MCF 10A (cell line): ENCODE measurements at places on chromosomes 12 and 14. TPM values are rescaled to one million over a fixed set of nuclear protein-coding genes. Genes with fewer than 3 reads are reported as not detected.

Gene IKZF4
- 2.4 and 3.4 TPM in 2 replicates for total RNA-seq

Gene CCDC38
- total RNA-seq, result 0.12 TPM in 1 of 2 replicates, not detected in the other

Gene NINJ2
- not detected in 2 replicates for total RNA-seq

DNA sequence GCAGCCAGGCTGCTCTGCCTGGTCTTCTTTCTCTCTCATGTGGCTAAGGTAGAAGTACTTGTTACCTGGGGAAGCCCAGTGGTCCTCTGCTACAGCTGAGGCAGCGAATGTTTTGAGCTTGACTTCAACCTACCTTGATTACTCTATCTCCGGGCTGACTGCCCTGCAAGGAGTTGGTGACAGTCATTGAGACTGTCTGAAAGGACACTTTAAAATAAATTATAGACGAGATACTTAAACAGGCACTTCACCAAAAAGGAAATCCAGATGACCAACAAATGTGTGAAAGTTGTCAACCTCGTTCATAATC is 474 bp upstream of the CIT start:
- DNase-seq, result no peak

DNA sequence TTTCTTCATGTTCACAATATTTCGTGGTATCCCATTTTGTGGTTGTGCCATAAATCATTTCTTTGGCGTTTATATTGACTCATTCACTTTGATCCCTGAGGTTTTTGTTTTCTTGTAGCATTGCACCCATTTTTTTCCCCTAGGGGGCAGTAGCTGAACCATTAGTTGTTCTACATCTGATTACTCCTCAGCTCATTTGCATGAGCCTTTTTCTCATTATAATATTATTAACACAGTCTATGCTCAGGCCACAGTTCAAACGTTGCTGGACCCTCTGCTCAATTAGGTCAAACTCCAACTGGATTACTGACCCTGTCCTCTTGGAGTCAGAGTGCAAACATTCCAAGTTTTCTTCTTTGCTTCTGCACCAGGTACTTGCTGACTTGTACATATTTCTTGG is 475.4 kb upstream of the SEL1L start:
- DNase-seq, result peak; percentile 35

GRCh38 chr12:30961030-30961429 is 34.5 kb downstream of the TSPAN11 start:
- no peak for DNase-seq

DNA sequence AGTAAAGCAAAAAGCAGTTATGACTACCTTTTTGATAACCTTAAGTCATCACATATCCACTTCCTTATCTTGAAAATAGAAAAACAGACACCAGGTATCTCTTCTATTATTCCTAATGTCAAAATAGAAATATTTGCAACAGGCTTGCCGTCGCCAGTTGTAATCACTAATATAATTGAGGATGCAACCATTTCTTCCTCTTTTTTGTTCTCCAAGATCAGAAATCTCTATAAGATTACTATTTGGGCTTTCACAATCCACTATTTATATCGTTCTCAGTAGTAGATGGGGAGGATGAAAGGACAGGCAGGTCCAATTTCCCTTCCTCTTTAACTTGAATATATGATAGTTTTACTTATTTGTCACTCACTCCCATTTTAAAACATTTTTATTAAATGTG is 130.2 kb upstream of the HMGA2 start:
- DNase-seq, result no peak

DNA sequence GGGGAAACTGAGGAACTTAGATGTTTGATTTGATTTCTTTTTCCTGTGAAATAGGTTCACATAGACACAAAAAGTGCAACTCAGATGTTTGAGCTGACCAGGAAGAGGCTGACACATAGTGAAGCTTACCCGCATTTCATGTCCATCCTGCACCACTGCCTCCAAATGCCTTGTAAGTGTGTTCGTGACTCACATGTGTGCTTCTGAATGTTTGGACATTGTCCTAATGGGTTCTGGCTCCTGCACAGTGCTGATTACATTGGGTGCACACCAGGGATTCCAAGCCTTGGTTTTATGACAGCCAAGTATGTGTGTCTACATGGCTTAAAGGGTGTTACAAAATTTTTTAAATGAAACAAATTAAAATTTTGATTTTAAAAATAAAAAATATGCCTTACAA is 137.4 kb downstream of the DAAM1 start:
- DNase-seq, result peak; percentile 37

- no peak for DNase-seq
These were observed 230.4 kb downstream of the TRHDE start for GRCh38 chr12:72502546-72502945.

DNA sequence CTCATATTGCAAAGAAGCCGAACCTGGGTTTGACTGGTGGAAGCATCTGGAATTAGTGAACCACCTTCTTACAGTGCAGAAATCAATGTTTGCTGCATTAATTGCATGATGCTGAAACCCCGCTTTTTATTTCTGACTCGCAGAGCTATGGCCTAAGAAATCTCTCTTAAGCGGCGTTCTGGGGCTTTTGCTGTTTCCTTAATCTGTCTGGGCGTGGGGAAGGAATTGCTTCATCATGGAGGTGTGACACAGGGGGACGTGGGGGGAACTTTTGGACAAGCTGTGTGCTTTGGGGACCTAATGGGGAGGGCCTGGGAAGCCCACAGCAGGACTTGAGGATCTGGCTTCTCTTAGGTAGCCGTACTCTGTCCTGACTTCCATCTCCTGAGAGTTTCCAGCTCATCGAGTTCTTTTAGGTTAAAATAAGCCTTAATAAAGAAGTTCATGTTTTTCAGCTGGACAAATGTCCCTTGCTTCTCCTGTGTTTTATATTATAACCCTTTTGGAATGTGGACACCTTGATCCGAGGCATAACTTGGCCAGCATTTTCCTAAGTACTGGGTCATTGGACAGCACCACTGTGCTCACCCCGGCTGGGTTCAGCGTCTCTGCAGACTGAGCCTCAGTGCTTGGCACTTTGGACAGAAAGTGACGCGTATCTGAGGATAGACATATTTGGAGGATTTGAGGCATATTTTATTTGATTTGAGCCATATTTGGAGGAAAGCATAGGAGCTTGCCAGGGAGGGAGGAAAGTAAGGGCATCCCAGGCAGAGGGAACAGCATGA is 192.1 kb upstream of the MYL2 start:
- DNase-seq, result no peak

DNA sequence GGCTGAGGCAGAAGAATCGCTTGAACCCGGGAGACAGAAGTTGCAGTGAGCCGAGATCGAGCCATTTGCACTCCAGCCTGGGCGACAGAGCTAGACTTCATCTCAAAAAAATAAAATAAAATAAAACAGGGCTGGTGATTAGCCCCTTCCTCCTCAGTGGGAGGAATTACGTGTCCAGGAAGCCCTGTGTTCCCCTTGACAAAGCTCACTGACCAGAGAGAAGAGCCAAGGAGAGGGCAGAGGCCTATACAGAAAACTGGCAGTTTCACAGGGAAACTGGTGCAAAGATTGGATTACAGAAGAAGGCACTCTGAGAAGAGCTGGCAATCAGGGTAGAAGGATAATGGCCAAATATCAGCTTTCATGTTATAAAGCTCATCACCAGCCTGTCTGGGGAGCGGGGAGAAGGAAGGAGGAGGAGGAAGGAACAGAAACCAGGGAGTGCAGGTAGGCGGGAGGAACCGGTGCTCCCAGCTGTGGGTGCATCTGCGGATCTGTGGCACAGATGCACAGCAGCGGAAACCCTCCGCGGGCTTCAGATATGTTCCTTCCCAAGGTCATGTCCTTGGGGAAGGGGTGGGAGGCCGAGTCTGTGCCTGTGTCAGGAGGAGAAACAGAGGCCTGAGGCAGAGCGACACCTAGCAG is 6.7 kb downstream of the RAB15 start:
- DNase-seq, result no peak

DNA sequence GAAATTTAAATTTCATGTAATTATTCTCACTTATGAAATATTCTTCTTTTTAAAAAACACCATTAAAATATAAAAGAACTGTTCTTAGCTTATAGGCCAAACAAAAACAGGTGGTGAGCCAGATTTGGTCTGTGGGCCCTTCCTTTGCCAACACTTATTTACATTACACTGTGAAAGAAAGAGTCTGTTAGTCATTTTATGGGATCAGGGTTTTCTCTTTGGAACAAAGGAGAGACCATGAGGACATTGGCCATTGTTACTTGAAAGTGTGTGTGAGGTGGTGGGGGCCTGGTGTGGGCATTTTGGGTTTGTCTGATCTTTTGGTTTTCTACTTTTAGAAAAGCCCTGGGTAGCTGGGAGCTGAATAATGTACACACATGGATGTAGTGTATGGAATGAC is 62.7 kb downstream of the TTC6 start:
- no peak for DNase-seq

DNA sequence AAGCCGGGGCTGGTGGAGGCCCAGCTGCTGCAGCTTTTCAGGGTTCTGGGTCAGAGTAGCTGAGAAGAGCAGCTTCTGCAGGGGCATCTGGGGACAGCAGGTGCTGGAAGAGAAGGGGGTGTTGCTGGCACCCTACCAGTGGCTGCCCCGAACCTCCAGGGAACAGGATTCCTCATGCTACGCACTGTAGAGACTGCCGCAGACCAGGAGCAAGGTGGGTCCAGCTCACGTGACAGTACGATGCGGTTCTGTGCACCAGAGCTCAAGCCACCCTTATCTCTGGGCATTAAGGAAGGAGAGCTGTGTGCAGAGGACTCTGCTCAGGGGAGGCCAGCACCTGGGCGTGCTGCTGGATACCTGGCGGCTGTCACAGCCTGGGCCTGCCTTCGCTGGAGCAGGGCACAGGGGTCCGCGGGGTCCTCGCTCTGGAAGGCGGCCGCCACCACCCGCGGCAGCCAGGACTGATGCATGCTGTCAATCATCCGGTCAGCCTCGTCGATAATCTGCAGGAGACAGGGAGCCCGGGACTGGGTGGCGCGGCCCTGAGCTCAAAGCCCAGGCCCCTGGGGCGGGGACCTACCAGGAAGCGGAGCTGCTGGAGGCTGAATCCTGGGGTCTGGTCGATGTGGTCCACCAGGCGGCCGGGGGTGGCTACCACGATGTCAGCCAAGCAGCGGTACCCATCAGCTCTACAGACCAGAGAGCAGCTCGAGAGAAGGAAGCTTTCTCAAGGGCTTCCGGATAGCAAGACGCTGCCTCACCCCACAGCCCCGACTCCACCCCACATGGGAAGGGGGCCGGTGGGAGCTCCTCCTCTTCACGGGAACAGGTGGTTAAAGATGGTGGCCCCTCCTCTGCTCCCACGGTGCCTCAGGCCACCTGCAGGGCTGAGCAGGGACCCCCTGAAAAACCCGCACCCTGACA is 2.9 kb downstream of the DDX51 start:
- DNase-seq, result no peak
